GM10248 (cell line): ENCODE measurements at places on chromosomes 11 and 22.

- DNase-seq: no peak
These were observed 5.7 kb upstream of the RTN4R start for GRCh38 chr22:20273758-20274181.

GRCh38 chr11:102566112-102566511 lies 35.6 kb upstream of the MMP7 start:
- no peak for DNase-seq

DNA sequence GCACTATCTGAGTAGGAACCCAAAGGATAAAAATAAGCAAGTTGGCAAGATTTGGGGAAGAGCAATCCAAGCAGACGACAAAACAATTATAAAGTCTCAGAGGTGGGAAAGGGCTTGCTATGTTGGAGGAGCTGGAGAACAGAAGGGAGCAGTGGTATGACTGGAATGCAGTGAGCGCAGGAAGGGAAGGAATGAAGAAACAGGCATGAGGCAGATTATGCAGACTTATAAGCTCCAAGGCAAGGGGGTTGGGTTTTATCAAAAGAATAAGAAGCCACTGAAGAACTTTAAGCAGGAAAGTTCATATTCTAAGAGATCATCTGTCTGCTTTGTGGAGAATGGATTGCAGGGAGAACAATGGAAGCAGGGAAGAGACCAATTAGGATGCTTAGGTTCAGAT lies 31.7 kb downstream of the PGM2L1 start:
- DNase-seq: no peak

DNA sequence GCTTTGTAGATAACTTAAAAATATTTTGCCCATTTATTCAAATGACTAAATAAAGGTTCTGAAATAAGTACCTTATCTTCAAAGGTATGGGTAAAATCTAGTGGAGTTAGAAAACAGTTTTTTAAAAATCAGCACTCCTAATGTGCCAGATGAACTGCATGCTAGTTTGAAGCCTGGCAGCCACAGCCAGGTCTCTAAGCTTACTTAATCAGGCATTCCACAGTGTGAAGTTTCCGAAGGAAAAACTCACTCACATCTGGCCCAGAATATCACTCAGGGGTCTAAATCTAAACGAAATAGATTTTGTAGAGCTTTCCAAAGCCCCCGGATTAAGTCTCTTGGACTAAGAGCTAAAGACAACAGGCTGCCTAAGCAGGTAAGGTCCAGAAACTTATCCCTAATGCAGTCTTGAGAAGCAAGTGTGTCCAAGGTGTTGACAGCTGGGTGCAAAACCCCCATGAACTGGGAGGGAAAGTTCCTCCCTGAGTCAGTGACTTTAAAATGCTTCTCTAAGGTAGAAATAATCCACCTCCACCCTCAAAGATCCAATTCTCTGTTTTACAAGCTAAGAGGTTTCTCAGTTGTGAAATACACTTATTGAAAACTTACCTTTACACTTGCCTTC lies 157.6 kb downstream of the FCHSD2 start:
- DNase-seq: no peak

DNA sequence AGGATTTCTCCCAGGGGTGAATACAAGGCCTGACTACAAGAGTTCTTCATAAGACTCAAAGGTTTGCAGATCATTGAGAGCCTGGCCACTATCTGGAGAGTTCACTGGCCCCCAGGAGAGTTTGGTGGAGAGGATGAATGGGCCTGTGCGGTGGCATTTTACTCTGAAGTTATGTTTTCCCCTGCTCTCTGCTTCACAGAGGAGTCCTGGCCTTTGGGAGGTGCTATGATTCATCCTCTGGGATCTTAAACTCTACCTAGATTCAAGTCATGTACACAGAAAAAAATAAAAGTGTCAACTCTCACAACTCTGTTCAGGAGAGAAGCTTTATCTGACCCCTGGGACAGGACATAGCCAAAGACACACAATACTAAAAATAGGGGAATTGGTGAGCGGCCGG lies 159.1 kb upstream of the CARD18 start:
- DNase-seq: no peak

- DNase-seq: no peak
These were observed 64.1 kb upstream of the CARD18 start for GRCh38 chr11:105203569-105204240.

GRCh38 chr11:123258877-123259276 lies 63.8 kb upstream of the CLMP start:
- DNase-seq: no peak

- DNase-seq: no peak
These were observed 125.6 kb upstream of the VPREB1 start for GRCh38 chr22:22118987-22119386.

- DNase-seq: no peak
These were observed 9.2 kb downstream of the OR5A2 start for GRCh38 chr11:59417023-59417422.

DNA sequence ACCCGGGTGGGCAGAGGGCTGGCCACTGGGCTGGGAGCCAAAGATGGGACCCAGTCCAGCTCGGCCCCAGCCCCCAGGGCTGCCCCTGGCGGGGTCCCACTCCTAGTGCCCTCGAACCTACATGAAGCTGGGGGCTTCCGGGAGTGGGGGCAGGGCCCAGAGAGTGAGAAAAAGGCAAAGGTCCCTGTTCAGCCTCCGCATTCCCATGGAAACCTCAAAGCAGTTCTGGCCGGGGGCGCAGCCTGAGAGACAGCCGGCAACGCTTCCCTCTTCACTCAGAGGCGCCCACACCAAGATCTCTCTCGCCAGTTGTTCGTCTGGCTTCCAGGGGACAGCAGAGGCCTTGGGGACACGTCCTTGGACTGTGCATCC lies 22.4 kb upstream of the ARHGAP8 start:
- no peak for DNase-seq

DNA sequence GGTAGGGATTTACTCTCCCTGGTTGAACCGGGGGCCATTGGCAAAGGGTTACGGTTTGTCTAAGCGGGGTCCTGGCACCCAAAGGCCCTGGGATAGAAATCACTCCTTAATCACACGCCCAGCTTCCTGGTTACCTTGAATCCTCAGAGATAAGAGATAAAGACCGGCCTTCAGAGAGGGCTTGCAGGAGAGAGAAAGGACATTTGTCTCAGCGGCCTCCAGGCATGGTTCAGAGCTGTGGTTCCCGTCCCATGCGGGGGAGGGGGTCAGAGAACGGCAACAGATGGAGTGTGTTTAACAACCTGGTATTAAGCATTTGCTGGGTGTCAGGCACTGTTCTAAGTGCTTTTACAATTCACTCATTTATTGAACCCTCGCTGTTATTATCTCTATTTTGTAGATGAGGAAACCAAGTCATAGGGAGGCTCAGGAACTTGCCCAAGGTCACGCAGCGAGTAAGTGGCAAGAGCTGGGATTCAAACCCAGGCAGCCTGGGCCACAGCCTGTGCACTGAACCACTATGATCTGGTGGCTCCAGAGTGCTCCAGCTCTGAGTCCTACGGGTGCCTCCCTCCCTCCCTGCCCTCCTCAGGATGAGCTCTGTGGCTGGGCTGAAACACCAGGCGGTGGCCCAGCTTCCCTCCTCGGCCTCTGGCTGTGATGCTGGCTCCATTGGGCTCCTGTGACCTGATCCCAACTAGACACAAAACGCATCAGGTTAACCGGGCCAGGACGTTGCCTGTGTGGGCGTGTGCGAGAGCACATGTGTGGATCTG lies 18.6 kb downstream of the LRRC10B start:
- DNase-seq: no peak

DNA sequence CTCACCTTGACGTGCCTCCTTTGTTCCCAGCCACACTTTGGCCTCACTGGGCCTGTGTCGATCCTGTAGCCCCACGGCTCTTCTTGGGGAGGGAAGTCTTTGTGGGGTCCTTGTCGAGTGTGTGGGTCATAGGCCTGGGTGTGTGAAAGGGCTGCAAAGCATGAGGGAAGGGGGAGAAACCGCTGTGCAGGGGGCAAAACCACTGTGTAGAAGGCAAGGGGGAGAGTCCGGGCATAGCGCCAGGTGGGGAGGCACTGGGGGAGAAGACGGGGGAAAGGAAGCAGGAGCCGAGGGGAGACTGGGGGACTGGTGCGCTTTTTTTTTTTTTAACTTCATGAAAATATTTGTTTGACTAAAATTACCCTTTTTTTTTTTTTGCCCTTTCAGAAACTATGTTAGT lies 65.1 kb upstream of the RASD2 start:
- DNase-seq: no peak

- no peak for DNase-seq
These were observed 18.1 kb downstream of the MADD start for GRCh38 chr11:47288066-47288465.

DNA sequence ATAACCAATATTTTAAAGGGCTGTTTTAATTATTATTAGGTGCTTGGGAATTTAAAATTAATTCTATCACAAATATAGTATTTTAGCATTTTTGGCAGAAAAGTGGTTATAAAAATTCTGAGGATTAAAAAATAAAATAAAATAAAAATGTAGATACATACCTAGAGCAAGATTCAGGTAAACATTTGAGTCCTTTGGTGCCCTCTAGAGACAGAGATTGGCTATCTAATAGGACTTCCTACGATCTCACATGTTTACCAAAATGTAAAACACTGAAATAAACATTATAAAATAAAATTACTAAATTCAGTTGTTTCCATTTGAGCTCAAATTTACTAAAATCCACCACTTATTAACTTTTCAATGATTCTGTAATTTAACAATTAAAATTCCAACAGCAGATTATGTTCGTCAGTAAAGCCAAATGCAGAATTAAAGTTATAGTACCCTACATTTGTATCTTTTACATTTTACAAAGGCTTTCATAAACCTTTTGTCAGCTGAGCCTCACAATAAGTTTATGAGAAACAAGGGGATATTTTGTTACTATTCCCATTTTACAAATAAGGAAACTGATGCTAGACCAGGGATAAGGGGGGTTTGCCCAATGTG lies 27.7 kb downstream of the SLC36A4 start:
- peak; percentile 9 for DNase-seq

- no peak for DNase-seq
These were observed 71.0 kb downstream of the SYN3 start for GRCh38 chr22:32987081-32987631.

- DNase-seq: peak; percentile 86
These were observed 399 bp downstream of the ZNF143 start for GRCh38 chr11:9461063-9461759.

DNA sequence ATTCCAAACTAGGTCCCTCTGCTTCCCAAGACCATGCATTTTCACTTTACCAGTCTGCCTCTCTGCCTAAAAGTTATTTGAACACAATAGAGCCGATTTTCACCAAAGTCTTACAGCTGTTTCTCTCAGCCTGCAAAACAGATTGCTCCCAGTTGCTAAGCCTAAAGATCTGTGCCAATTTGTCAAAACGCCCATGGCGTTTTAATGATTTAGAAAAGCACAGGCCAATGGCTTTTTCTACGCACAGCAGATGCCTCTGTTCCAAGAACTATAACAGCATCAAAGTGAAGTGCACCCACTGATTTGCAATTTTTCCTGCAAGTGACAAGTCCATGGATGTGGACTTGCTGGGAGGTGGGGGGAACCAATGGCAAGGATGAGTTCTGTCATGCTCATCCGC lies 173.9 kb upstream of the SYN3 start:
- DNase-seq: no peak

- DNase-seq: no peak
These were observed 1.2 kb upstream of the CCDC117 start for GRCh38 chr22:28771195-28771791.

GRCh38 chr22:48376428-48376827 lies 1451.2 kb downstream of the BRD1 start:
- no peak for DNase-seq

- no peak for DNase-seq
These were observed 48.8 kb downstream of the FBLN1 start for GRCh38 chr22:45551310-45552016.

DNA sequence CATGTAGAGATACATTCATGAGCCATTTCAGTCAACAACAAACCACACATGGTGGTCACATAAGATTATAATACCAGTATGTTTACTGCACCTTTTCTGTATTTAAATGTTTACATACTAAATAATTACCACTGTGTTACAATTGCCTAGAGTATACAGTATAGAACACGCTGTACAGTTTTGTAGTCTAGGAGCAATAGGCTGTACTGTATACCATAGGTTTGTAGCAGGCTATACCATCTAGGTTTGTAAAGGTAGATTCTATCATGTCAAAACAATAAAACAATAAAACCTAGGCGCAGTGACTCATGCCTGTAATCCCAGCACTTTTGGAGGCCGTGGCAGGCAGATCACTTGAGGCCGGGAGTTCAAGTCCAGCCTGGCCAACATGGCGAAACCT lies 1.1 kb downstream of the TRIM48 start:
- DNase-seq: no peak

- DNase-seq: no peak
These were observed 1.7 kb upstream of the THRSP start for GRCh38 chr11:78061921-78062311.

DNA sequence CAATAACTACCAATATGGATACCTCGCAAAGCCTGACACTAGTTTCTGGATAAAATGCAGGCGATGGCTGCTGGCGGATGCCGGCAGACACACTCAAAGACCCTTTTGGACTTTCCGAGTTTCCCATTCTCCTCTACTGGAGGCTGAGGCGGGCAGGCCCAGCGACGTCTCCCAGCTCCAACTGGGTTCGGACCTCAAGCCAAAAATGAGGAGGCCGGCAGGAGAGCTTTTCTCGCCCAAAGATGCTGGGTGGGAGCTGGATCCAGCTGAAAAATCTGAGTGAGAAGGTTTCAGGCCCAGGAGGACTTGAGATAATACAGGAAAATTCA lies 428 bp upstream of the FEZ1 start:
- no peak for DNase-seq

DNA sequence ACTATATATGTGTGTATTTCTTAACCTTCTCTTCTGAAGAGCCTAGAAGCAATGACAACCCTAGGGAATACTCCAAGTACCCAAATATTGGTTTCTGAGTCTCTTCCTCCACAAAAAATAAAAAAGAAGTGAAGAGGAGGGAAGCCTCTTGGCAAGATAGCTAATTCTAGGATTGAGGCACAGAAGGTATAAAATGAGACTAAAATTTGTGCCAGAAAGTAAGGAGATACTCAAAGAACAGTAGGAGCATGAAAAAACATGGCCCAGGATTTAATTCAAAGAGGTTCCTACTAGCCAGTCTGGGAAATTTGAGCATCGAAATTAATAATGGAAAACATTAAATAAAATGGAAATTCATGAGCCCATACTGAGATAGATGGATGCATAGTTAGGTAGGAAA lies 112.1 kb downstream of the PAX6 start:
- DNase-seq: no peak

DNA sequence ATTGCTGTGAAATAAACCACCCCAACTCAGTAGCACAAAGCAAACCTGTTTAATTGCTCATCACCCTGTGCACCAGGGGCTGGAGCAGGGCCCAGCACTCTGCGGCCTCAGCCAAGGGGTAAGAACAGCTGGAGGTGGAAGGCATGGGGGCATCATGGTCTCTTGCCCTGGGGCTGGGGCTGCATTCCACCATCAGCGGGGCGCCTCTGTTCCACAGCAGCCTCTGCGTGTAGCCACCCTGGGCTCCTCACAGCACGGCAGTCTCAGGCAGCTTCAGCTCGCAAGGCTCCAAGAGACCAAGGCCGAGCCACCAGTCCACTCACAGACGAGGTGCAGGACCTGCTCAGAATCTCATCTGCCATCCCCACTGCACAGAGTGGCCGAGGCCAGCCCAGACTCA lies 630.7 kb downstream of the TBC1D22A start:
- no peak for DNase-seq

- no peak for DNase-seq
These were observed 57.0 kb downstream of the MYH9 start for GRCh38 chr22:36330655-36331305.
